T-helper 2 cell (primary cell): ENCODE measurements at places on chromosomes 4 and X.

DNA sequence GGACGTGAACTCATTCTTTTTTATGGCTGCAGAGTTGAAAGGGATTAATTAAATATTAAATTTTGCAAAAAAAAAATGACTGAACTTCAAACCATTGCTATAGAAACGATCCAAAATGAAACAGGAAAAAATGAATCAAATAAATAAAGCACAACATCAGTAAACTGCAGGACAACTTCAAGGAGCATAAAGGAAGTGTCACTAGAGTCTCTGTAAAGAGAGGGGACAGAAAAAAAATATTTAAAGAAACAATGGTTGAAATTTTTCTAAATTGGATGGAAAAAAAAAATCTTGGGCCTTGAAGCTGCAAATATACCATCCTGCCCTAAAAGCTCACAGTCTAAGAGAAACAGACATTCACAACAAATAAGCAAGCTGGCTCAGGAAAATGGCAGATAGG lies 339.3 kb upstream of the INTU start:
- no peak for DNase-seq

DNA sequence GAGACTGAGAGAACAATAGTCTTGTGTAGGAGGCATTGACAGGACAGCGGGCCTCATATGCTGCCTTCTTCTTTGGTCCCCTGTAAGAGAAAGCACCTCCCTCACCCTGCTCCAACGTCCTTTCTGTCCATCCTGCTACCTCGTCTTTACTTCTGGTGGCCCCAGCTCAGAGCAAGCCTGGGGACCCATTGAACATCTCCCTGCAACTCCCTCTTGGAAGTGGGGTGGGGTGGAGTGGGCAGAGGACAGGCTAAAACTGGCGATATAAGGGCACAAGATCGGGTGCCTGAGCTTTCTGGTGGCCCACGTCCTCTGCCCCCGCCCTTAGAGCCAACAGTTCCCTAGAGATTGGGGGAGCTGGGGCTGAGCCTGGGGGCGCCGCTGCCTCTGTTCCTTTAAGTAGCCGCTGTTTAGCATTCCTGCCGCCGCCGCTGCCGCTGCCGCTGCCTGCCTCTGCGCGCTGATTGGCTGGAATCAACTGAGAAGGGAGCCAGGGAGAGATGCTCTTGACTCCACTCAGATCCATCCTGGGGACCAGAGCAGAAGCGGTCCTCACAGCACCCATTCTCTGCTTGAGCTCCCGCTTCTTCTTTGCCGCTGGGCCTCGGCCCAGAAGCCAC lies at the start of gene DLG3:
DLG3 (plus strand) TSS at position 510 of the 620 bp plus-strand sequence. CDS start 367 bp downstream, outside the sequence.
- DNase-seq = no peak

DNA sequence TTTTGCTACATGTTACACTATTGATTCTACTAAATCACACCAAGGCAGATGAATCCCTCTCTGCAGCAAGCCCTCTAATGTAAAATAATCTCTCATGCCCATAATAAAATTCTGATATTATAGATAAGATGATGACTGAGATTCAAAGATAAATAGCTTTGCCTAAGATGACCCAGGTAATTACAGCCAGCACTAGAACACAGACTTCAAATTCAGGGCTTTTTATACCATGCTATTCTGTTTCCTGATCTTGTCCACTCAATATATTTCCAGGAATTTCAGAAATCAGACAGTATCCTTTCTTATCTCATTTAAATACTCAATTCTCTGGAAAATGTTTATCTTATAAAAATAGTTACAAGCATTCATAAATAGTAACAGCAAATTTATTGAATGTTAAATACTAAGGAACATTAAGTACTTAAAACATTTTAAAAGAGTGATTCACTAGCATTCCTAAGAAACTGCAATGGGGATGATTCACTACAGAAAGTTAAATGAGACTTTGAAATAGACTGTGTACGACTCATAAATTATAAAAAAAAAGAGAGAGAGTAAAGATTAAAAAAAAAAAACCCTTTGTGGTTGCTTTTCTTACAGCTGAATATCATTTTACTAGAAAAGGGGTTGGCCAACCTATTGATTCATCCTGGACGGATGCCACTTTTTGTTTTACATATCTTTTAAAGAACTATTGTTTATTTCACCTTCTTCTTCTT lies 45.8 kb upstream of the IL21 start:
- DNase-seq = no peak

DNA sequence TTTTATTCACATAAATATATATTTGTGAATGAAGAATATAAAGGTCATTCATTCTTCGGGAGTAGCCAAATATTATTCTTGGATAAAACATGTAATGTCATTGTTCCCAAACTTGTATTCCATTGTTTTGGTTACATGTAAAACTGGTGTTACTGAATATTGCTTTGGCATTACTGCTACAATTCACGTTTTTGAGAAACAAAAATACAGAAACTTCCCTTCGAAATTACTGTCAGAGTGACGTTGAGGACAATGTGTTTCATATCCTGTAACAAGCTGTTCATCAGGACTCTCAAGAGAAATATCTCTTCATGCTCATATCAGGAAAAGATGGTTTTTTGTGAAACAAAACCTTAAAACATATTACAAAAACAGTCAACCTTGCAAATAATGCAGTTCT lies 258.9 kb upstream of the DDX53 start:
- no peak for DNase-seq

DNA sequence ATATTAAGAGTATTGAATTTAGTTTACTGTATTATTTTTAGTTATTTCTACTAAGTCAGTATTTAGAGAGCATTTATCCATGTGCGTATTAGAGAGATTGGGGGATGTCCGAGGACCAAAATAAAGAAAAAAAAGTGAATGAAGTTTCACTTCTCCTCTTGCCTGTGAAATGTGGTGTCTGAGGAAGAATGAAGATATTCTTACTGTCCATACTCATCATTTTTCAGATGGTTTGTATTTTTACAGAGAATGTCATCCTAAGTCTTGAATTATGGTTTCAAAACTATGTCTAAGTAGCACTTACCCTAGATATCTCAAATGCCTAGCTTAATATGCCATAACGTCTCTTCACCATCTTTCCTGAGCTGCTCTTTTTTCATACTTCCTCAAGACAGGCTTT lies 854.3 kb downstream of the C4orf33 start:
- DNase-seq = no peak

DNA sequence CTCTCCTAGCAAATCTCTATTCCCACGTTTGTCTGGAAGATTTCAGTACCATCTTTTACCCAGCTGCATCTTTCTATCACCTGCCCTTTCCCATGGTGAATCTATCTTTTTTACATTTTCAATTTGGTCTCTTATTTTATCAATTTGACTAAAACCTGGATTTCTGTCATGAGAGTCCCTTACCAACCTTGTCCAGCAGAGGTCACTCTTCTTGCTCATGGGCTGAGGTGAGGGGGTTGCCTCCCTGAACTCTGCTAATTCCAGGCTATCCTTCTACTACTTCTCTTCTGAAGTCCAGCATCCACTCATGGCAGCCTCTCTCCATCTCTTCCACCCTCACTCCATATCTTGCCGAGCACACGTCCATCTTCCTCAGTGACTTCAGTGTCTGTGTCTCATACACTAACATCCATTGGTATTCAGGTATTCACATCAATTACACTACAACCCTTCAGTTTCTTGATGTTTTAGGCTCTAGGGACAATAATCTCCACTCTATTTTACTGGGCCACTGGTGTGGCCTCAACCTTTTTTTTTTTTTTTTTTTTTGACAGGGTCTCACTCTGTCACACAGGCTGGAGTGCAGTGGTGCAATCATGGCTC lies 17.8 kb upstream of the ZNF827 start:
- no peak for DNase-seq

DNA sequence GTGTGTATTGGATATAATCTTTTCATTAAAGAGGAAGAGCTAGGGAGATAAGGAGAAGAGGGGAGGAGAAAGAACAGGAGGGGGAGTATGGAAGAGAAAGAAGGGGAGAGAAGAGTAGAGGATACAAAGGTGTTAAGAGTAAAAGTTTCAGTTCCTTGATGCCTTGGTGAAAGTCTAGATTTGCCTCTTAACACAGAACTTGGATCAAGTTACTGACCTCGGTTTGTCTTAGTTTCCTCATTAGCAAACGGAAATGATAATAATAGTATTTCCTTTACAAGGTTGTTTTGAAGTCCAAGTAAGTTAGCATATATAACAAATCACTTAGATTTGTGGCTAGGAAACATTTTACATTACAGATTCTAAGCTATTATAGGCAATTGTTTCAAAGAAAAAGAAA lies 287.1 kb downstream of the PPARGC1A start:
- DNase-seq = no peak

DNA sequence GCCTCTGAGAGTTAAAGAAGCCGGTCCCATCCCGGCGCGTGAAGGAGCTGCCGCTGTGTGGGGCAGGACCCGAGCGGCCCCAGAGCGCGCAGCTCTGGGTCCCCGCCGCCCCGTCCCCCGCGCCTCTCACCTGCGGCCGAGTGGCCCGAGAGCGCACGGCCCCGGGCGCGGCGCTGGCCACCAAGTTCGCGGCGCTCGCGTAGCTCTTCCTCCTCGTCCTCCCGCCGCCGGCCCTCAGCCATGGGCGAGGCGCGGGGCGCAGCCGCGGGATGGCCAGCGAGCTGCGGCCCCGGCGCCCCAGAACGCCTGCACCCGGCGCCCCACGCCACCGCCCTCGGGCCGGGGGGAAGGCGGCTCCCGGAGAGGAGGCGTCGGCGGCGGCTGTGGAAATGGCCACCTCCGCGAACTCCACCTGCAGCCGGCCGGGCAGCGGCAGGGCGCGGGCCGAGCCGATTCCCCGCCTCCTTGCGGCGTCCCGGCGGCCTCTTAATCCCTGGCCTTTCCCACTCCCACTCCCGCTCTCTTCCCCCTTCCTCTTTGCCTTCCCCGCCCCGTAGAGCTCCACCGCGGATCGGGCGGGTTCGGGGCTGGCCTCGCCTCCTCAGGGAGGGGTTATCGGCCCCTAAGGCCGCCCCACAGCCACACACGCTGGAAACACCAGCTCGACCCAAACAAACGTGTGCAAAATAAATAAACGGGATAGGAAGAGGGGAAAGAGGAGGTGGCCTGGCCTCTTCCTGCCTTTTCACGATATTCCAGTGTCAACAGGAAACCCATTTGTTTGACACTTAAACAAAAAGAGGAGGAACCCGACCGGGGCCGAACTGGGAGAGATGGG lies at the start of gene SH3D19:
SH3D19 (minus strand) TSS at position 495 of the 838 bp plus-strand sequence; CDS start at position 242, 253 bp downstream.
- DNase-seq = no peak

DNA sequence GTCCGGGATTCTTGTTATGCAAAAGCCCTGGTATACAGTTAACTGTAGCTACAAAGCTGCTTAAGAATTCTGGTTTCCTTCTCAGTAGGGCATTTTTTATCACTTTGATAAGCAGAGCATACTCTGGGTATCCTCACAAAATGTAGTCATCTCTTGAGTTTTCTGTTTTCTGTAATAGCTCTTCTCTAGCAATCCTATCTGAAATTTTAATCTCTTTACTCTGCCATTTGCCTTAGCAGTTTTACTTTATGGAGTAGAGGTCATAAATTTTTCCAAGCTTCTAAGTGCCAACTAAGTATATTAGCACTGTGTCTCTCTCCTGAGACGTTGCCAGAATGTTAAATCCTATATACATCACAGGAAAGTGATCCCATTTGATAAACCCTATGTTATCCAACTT lies 28.0 kb upstream of the BANK1 start:
- DNase-seq = no peak

DNA sequence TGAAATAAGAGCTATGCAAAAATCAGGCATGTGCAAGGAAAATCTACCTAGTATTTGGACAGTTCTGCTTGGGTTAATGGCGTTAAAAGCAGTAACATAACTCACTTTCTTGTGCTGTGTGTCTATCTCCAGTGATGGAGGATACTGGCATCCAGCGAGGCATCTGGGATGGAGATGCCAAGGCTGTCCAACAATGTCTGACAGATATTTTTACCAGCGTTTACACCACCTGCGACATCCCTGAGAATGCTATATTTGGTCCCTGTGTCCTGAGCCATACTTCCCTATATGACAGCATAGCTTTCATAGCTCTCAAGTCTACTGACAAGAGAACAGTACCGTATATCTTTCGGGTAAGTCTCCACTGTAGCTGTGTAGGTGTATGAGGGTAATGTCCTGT lies 2.6 kb downstream of the PRDM8 start:
- DNase-seq = no peak

DNA sequence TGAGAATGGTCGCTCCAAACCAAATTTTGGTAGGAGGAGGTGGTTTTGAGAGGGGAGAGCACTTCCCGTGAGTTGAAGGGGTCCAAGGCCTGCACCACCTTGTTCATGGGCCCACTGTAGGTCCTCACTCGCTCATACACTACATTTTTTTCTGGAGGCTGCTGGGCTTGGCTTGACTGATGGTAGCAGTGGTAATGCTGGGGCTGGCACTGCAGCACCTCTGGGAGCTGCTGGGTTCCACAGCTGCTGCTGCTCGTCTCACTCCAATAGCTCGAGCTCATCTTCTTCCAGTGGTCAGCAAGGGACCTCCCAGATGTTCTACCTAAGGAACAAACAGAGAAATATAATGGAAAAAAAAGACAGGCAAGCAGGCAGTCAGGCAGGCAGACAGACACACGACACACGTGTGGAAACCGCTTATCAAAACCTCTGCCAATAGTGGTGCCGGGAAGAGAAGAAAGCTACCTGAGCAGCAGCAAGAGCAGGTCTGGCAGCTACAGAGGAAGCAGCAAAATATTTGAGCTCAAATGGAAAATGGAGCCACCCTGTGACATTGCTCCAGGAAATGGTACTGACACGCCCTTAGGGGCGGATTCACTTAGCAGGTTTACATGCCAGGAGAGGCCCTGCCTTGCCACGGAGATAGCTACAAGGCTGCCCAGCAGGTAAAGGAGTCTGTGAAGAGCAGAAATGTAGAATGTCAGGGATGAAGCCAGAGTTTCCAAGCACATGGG lies at the start of gene POF1B:
POF1B (minus strand) TSS at position 492 of the 734 bp plus-strand sequence; CDS start at position 281, 211 bp downstream.
- no peak for DNase-seq

GRCh38 chrX:134258202-134258601 lies 21.2 kb downstream of the CCDC160 start:
- DNase-seq = no peak

DNA sequence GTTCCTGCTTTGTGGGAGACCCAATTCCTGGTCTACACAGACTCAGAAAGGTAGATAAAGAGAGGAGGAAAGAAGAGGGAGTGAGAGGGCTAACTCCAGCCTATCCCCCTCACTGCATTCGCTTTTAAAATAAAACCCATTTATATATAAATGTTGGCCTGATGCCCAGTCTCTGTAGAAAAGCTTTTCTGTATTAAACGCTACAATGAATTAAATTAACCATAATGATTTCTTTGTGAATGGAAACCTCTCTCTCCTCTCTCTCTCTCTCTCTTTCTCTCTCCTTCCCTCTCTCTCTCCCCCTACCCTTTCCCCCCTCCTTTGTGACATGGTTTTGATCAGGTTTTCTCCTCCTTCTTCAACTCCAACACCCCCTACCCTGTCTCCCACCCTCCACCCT lies 34.8 kb downstream of the PJA1 start:
- DNase-seq = no peak

- DNase-seq = no peak
Observed at GRCh38 chr4:105345358-105345757, 128.5 kb downstream of the PPA2 start.
